ENCODE measurements at places on chromosomes 7 and 10.

DNA sequence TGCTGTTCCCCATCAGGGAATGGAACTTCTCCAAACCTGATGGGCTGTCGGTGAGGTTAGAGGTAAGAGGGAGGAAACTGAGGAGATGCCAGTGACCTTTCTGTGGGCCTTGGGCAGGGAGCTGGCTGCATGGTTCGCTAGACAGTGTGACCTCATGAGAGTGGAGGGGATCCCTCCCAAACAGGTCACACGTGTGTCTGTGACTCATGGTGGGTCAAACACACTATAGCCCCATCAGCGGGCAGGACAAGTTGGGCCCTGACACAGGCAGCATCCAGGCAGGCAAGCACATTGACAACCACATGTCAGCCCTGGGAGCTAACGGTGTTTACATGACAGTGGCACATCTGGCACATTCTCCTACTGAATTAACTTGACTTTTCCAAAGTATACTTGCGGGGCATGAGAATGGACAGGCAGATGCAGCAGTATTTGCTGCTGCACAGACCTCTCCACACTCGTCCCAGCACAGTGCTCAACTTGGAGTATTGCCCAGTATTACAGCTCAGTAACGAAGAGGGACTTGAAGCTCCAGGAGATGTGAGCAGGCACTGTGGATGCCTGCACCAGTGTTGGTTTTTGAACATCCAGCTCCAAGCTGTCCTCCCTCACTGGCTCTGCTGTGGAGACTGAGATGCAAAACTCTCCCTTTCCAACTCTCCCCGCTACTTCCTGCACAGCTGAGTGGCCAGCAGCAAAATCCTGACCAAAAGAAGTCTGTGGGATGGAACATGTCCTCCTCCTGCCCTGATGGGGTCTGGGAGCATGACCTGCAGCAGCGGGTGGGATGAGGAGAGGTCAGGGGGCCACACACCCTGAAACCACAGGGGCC is 199.6 kb downstream of the WDR37 start:
- DNase-seq: no peak

- DNase-seq: no peak
Measured at GRCh38 chr10:99979066-99979685, 30.6 kb downstream of the DNMBP start.

GRCh38 chr10:77925410-77925794 is 1.2 kb downstream of the DLG5 start:
- no peak for DNase-seq

DNA sequence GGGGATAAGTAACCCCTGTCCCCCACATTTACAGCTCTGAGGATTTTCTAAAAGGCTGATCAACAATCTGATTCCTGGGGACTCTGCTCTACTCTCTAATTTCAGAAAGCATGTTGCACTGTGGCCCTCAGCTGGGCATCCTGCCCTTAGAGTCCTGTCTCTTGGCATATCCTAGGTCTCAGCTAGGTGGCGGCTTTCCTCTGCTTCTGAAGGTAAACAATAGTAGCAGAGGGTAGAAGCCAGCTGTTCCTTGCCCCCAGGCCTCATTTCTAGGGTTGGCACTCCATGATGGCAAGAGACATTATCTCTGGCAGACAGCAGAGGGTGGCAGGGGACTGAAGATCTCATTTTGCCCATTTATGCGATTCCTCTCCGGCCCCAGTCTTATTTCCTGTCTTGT is 77.0 kb downstream of the ADCYAP1R1 start:
- peak; percentile 79 for DNase-seq

- no peak for DNase-seq
Measured at GRCh38 chr10:49237985-49238384, 49.8 kb upstream of the TMEM273 start.

GRCh38 chr7:103394566-103394965 is 47.1 kb downstream of the PSMC2 start:
- no peak for DNase-seq

GRCh38 chr7:156626220-156626895 is 14.2 kb upstream of the RNF32 start:
- no peak for DNase-seq

DNA sequence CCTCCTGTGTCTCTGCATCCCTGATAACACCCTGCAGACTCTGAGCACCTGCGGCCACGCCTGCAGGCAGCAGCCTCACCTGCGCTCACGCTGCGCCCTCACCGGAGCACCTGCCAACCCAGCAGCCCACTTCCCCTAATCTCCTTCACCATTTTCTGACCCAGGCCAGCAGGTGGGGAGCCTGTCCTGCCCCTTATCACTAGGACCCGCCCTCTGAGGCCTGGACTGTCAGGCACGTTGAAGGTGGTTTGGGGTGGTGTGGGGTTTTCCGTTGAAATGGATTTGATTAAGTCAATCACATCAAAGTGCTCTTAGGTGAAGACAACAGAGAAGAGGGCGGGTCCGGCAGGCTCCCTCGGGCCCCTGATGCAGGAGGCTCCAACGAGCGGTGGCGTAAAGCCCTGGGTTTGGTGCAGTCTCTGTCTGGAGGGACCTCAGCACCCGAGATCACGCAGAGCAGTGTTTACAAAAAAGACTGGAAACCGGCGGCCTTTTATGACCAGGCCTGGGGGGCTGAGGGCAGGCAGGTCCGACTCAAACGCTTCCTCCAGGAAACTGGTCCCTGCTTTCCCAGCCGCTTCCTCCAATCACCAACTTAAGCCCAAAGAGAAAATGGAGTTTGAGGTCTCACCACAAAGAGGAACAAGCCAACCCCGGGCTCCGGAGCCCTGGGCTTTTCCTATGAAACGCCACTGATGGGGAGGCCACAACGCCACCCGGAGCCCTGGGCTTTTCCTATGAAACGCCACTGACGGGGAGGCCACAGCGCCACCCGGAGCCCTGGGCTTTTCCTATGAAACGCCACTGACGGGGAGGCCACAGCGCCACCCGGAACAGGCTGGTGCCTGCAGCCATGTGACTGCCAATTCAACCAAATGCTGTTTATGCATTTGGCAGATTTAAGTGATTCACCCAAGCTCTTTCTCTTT is 45.5 kb downstream of the DPYSL4 start:
- DNase-seq: no peak

GRCh38 chr7:71636329-71636728 is 504.4 kb downstream of the GALNT17 start:
- DNase-seq: peak; percentile 21

- DNase-seq: peak; percentile 4
Measured at GRCh38 chr10:43959364-43960134, 310.9 kb upstream of the ZNF32 start.

GRCh38 chr7:134954197-134955082 is 31.9 kb upstream of the AGBL3 start:
- DNase-seq: peak; percentile 7

- DNase-seq: no peak
Measured at GRCh38 chr10:122310311-122311050, 39.4 kb downstream of the BTBD16 start.

DNA sequence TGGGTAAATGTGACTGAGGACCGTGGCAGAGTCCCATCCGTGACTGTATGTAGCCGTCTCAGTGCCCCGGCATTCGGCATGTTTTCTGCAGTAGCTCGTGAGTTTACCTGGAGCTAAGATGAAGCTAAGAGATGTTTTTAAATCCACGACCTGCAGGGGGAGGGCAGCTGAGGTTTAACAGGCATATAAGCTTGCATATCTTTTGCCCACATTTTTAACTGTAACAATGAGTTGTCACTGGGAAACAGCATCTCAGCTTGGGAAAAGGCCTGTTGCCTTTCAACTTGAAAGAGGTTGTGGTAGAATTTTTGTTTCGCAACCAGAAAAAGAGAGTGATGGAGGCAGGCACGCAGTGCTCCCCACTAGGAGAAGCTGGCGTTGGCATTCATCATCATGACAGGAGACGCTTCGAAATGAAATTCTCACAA is 77.7 kb downstream of the CELF2 start:
- no peak for DNase-seq

GRCh38 chr7:21971780-21972396 is 26.2 kb upstream of the CDCA7L start:
- DNase-seq: no peak

- no peak for DNase-seq
Measured at GRCh38 chr7:157925383-157925875, 588.6 kb downstream of the DNAJB6 start.

DNA sequence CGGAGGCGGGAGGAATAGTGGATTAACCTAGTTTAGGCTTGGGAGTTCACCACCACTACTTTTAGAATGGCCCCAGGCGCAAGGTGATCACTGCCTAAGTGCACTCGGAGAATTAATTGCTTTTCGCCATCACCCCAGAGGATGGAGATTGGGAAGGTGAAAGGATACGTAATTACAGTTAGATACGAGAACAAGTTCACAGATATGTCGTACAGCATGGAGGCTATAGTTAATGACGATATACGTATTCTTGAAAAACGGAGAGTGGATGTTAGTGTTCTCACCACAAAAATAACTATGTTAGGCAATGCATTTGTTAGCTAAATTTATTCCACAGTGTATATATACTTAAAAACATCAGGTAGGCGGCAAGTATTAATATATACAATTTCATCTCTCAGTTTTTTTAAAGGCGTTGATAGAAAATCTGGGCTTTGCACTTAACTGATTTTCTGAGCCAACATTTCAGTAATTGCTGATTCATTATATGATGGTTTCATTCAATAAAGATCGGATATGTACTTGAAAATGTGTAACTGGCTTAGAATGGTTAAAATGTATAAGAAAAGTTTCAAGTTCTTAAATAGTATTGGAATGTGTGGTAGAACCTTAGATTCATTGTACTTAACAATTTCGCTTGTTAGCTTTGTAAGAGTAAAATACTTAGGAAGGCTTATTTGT is 683 bp downstream of the CDC123 start:
- no peak for DNase-seq

DNA sequence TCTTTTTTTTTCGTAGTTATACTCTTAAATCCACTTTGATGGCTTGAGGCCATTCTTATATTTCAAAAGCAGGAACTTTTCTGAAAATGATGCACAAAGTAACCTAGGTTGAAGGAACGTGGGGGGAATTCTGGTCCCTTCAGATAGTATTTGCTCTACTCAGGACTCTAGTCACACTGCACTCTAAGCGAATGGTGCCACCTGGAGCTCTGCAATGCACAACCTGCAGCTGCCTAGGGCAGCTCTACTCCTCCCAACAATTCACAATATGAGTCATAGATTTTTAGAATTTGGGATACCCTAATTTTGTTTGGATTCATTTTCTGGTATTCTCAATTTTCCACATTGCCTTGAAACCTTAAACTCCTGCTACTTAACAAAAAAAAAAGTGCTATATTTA is 17.3 kb downstream of the SYPL1 start:
- no peak for DNase-seq

- no peak for DNase-seq
Measured at GRCh38 chr10:59073456-59074053, 102.9 kb upstream of the PHYHIPL start.

- DNase-seq: no peak
Measured at GRCh38 chr7:93778384-93778783, 112.2 kb downstream of the TFPI2 start.

GRCh38 chr7:132742189-132742612 is 165.9 kb upstream of the PLXNA4 start:
- DNase-seq: no peak

DNA sequence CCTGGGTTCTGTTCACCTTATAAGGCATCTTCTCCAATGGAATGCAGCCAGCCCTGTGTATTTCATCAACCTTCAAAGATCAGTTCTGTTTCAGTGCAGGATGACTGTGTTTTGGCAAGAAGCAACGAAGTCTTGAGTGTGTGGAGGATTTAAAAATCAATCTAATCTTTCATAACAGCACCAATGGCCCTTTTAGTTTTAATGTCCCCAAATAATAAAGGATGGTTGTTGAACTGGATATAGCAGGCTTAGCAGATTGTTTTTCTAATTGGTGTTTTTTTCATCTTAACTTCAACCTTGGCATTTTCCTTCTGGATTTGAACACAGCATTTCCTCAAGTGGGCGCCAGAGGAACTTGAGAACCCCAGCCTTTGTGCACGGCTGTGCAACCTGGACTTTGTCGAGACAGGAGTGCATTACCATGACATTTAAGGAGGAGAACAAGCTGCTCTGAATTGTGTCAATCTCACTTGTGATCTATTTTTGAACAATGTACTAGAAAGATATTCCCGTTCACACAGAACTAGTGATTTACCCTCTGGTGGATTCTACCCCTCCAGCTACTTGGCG is 313.3 kb upstream of the AKR1E2 start:
- peak; percentile 4 for DNase-seq

GRCh38 chr7:30594048-30594539 is 584 bp upstream of the GARS1 start:
- DNase-seq: peak; percentile 57

DNA sequence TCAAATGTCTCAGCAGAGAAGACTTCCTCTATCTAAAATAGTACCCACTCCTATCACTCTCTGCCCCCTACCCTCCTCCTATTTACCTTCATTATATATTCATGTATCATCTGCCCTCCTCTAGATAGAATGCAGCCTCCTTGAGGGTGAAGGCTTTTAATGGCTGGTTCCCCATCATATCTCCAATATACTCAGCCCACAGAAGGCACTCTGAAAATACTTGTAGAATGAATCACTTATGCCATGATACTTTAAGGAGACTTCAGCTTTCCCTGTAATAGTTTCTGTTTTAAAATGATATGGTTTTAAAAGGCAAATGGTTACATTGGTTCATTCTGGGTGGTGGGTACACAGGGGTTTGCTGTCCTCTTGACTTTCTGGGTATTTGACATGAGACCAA is 25.3 kb downstream of the GFRA1 start:
- DNase-seq: no peak

GRCh38 chr7:20932785-20933527 is 146.3 kb upstream of the SP8 start:
- no peak for DNase-seq
